ENCODE measurements at places on chromosomes 1 and 21. TPM values are rescaled to one million over a fixed set of nuclear protein-coding genes. Genes with fewer than 3 reads are reported as not detected.

CGN gene
- total RNA-seq, result 1.1 TPM

ACTN2 gene
- total RNA-seq, result not detected

JAM2 gene
- total RNA-seq, result 1.2 TPM

C8B gene
- total RNA-seq, result not detected

NBPF10 gene
- total RNA-seq, result 0.89 TPM

DNA sequence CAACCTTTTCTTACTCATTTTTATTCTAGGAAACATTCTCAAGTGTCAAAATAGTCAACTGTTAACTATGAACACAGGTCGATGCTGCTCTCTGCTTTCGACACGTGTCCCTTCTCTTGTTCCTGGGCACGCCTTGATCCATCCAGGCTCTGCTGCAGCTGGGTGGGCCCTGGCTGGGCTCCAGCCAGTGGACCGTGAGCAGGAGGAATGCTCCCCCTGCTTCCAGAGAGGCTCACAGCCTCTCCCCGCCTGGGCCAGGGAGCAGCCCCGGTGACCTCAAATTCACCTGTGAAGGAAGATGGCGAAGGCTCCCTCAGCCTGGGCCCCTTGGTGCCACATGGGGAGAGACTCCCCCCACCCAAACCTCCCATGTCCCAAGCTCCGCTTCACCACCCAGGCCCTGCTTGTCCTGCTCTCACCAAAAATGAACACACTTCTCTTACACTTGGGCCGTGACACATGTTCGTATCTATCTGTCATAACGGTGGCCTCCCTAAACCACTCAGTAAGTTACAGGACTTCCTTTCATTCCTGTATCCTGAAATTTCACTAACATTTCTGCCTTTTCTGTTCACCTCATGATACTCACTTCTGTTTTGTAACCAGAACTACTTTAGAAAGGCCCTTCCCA, 24.6 kb upstream of the ADARB1 start:
- no peak for DNase-seq

GRCh38 chr1:163730411-163730821, 408.7 kb downstream of the NUF2 start:
- DNase-seq, result no peak

- no peak for DNase-seq
Measured at GRCh38 chr21:38621132-38621531, 122.9 kb upstream of the ERG start.

DNA sequence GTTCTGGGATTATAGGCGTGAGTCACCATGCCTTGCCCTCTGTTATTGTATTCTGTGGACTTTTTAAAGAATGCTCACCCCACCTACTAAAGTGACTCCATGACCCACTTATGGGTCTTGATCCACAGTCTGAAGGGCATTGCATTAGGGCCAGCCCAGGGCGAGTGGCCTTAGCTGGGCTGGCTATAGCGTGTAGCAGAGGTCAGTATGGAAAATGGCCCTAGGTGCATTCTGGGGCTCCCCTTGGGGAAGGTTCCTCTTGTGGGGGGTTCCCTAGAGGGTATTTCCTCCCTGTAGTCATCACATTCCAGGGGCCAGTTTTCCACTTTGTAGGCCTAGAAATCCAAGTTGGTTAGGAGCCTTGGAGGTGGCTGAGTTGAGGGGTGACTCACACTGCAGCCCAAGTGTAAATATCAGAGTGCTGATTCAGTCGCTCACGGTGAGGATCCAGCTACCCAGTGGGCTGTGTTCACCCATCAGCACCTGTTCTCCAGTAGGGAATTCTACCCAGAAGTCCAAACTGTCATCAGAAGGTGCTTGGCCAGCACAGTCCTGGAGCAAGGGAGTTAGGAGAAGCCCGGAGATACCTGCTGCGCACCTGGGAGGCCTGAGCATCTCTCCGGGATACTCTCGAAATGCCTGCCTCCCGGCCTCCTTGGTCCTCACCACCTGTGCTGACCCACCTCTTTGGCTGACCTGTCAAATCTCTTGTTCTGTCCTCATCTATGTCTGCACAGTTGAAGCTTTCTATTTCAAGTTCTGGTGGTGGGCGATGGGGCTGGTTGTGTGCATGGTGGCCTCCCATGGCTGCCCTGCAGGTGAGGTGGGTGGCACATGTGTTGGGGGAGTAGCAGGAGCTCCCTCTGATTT, 52.2 kb downstream of the NENF start:
- DNase-seq, result no peak

DNA sequence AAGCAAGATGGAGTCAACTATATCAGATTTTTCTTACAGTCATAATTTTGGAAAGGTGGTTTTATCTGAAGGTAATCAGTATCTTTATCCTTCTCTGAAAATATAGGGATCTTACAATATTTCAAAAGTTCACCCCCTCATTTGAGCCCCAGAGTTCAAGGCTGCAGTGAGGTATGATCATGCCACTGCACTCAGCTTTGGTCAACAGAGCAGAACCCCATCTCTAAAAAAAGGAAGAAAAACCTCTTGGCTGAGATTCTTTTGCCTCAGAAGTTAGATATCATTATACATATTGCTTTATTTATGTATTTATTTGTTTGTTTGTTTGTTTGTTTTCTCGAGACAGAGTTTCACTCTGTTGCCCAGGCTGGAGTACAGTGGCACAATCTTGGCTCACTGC, 11.5 kb upstream of the RBBP5 start:
- no peak for DNase-seq

DNA sequence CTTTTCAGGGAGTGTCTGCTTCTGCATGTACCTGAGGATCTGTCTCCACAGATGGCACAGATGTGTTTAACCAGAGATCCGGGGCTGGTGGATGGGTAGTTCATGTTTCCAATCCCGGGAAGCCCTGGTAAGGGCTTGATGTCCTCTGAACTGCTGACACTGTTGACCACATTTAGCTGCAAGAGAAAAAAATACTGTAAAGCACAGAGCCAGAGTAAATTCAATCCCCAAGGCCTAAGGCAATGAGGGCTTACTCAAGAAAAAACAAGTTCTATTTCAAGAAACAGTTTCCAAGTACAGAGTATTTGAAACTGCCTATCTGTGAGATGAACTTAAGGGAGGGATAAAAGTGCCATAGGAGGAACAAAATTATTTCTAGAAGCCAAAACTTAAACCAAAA, 25.1 kb downstream of the RXRG start:
- DNase-seq, result no peak

Data from CD8-positive, alpha-beta memory T cell (primary cell).